Activated CD4-positive, CD25-positive, alpha-beta regulatory T cell (primary cell): ENCODE measurements at places on chromosomes 6 and 20.

DNA sequence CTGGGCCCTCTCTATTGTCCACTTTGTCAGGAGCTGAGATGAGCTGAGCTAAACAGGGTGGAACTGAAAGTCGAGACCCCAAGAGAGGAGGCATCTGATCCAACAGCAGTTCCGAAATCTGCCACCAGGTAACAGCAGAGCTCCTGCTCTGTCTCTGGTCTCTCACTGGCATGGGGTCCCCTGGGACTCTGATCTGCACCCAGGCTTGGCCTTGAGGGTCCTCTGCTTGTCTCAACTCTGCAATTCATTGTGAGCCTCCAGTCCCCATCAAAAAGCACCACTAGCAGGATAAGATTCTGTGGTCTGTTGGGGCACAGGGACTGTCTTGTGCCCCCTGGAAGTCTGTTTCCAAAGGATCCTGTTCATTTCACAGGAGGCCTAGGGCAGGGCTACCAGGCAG is 62.5 kb upstream of the TOP1 start:
- DNase-seq: no peak

- no peak for DNase-seq
Measured at GRCh38 chr6:170186941-170187668, 103.8 kb downstream of the DLL1 start.

DNA sequence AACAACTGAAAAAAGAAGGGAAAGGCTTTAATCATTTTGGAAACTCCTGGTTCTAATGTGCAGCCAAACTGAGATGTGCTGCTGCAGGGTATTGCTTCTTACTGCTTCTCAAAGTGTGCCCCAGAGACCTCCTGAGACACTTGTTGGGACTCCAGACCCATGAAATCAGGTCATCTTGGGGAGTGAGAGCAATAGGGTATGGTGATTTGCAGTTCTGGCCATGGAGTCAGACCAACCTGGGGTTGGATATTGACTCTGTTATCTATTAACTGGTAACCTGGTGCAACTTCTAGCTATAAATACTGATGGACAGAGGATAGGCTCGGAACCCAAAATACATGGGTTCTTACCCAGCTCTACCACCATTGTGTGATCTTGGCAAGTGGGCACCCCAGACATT is 3.8 kb downstream of the TSPO2 start:
- DNase-seq: no peak

DNA sequence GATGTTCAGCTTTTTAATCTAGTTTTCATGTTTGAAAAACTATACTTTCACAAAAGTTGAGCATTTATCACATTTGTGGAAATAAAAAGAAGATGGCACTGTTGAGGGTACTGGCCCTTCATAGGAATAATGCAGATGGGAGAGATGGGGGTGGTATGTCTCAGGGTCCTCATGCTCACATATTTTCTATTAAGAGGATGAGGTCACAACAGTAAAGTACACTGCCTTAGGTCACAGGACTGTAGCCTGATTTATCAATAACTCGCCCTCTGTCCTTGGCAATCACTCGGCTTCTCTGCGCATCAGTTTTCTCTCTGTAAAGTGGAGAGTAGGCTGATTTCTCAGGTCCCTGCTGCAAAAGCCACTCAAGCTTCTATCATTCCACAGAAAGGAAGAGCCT is 55.9 kb downstream of the PPP1R3G start:
- no peak for DNase-seq

GRCh38 chr6:101683884-101684283 is 290.4 kb downstream of the GRIK2 start:
- DNase-seq: no peak

GRCh38 chr20:48215536-48215935 is 430.3 kb upstream of the SULF2 start:
- no peak for DNase-seq

DNA sequence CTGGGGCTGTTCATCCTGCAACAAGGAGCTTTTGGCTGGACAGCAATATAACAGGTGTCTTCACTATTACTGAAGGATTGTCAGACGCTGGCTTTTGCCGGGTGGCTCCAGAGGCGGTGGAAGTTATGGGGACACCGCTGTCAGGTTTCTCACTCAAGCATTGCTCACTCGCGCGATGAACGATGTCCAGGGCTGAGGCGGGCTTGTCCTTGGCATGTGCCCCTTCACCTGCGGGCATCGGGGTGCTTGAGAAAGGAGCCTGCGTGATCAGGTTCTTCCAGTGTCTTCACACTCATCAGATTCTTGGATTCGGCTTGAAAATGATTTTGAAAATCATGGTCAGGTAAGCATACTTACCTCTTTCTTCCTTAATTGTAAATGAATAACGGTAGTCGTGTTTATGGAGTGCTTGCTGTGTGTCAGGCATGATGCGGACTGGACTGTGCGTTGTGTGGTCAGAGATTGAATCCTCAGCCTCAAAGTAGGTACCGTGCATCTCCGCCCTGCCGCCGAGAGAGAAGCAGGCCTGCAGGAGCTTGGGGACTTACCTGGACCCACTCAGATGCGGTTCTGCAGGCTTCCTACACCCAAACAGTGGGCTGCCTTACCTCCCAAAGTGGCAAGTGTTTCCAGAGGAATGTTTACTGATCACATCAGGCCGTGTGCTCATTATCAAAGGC is 18.3 kb upstream of the PYGB start:
- DNase-seq: no peak

GRCh38 chr6:88008411-88008810 is 39.2 kb upstream of the SPACA1 start:
- no peak for DNase-seq

DNA sequence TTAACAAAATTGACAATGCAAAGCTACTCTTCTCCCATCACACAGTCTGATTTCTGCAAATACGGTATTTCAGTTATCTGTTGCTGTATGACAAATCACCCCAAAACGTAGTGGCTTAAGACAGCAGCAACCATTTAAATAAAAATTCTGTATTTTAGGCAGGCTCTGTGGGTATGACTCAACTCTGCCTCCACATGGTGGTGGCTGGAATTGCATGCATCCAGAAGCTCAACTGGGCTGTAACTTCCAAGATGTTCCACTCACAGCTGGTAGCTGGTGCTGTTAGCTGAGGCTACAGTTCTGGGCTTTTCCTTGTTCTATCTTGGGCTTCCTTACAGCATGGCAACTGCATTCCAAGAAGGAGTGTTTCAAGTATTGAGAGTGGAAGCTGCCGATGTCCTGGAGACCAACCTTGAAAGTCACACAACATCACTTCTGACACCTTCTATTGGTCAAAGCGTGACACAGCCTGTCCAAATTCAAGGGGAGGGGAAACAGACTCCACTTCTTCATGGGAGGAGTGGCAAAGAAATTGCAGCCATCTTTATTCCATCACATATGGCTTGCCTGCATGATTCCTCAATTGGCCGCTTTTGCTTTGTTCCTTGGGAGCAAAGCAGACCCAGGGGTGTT is 39.7 kb upstream of the TULP1 start:
- peak; percentile 48 for DNase-seq

DNA sequence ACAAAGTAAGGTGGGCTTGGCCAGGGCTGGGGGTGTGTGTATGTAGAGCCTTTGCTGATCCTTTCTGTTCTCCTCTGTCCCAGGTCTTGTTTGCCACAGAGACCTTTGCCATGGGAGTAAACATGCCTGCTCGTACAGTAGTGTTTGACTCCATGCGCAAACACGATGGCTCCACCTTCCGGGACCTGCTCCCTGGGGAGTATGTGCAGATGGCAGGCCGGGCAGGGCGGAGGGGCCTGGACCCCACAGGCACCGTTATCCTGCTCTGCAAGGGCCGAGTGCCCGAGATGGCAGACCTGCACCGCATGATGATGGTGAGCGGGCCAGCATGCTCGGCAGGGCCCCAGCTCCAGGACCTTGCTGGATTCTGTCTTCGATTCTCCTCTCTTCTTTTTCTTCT is 6.2 kb downstream of the DXO start:
- no peak for DNase-seq

GRCh38 chr6:159152782-159153181 is 16.4 kb upstream of the FNDC1 start:
- DNase-seq: no peak

DNA sequence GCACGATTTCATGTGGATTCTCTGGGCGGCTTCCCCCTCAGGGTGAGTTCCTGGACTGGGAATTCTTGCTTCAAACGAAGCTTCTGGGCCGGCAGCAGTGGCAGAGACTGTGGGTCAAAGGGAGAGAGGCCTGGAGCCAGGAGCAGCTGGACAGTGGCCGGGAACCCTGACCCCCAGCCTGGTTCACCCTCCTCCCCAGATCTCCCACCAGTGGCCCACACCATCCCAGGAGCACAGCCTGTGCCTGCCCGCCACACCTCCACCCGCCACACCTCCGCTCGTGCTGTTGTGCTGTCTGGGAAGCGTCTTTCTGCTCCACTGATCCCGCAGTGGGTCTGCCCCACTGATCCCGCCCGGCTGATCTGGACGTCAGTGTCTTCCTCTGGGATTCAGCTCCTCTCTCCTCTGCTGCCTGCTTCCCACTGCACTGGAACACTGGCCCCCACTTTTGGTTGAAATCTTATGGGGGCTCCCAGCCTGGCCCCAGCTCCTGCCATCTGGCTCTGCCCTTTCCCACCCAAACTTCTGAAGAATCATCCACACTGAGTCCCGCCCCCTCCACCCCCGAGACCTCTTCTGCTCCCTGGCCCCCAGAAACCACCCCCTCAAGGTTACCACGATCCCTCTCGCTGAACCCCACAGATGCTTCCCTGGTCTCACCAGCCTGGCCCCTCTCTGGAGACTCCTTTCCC is 9.8 kb downstream of the ZBP1 start:
- no peak for DNase-seq

DNA sequence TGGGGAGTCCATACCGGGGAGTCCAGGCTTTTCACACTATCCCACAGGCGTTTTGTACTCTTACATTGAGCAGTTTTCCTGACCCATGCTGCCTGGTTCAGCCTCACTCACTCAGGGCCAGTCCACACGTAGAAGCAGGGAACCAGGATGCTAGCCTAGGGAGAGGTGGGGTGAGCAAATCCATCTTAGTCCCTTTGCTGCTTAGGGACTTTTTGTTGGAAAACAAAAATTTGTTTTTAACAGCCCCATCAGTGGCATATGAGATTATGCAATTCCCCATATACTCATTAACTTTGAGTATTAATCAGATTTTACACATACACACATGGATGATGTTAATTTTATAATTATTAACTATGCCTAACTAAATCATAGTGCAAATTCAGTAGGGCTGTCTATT is 84.2 kb downstream of the EZR start:
- no peak for DNase-seq

GRCh38 chr20:23119456-23120216 is 33.5 kb upstream of the CD93 start:
- DNase-seq: no peak

- no peak for DNase-seq
Measured at GRCh38 chr6:72855471-72855870, 233.6 kb downstream of the KCNQ5 start.

DNA sequence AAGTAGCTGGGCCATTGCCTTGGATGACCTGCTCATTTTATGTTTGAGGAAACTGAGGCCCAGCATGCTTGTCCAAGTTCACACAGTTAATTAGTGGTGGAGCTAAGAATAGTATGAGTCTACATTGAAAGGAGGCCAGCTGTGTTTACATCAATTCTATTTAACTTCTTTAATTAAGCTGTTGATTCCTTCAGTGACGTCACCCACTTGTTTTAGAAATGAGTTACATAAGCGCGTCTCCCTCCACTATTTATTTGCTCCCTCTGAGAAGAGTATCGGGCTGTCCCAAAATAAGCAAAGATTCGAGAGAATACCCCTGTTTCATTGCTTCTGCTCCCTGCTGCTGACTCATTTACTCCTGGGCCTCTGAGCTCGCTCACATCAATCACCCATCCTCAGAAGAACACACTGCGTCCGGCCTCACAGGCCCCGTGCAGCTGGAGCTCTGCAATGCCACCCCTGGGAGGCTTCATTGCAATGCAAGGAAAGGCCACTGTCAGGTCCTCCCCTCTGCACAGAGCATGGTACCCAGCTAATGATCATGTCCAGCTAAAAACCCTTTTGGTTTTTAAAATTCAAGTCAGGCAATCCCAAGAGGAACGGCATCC is 74.8 kb upstream of the BMP2 start:
- no peak for DNase-seq

GRCh38 chr6:164532198-164533044 is 777.0 kb downstream of the C6orf118 start:
- no peak for DNase-seq

DNA sequence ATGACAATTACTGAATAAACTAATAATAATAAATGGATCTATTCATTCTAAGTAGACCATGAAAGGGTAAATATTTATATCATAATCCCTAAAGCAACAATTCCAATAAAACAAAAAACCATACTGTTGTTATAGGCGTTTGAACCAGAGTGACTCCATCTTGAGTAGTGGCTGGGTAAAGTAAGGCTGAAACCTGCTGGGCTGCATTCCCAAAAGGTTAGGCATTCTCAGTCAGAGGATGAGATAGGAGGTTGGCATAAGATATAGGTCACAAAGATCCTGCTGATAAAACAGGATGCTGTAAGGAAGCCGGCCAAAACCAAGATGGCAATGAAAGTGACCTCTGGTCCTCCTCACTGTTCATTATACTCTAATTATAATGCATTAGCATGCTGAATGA is 8.3 kb downstream of the OR2H1 start:
- DNase-seq: no peak

DNA sequence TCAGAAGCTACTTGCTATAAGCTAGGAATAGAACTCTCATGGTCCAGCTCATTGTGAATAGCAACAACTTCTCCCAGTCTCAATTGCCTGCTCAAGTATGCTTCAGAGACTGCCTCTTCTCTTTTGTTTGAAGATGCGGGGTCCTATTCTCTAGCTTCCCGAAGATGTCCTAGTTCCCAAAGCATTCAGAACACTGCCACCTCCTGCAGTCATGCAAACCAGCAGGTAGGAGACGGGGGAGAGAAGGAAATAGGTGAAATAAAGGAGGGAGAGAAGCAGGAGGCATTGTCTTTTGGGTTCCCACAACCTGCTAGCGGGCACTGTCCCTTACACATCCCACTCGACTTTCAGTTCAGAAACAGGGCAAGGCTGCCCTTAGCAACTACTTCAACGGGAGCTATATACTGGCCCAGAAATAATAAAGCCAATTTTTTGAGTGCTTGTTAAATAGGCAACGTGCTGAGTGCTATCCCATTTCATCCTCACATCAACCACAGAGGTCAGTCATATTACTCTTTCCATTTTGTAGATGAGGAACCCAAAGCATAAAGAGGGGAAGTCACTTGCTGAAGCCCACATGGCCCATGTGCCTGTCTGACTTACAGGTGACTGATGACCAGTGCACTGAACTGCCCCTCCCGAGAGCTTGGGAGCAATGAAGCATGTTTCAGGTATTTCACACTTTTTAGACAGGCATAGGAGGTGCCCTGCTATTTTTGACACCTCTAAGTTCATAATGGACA is 61.9 kb upstream of the ATXN1 start:
- no peak for DNase-seq
